Activated gamma-delta T cell treated with Interleukin-2 at 50 U/mL for 16 hours (primary cell): ENCODE measurements at places on chromosomes 1 and 21.

- no peak for DNase-seq
Measured at GRCh38 chr1:26727476-26727875, 31.7 kb downstream of the ARID1A start.

DNA sequence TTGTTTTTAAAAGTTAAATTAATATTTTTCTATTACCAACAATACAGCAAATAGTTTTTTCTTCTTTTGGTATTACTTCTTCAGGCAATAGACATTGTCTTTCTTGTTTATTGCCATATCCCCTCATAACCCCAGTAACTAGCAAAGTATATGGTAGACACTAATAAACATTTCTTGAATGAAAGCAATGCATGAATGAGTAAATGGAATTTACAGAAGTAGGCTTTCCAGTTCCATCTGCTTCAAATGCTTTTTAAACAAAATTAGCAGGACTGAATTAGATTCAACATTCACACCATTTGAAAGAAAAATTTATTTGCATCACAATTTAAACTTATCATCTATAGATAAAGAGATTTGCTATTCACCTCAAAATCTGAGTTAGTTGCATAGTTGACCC is 5.6 kb upstream of the DR1 start:
- DNase-seq = no peak

- no peak for DNase-seq
Measured at GRCh38 chr1:97506368-97506767, 414.5 kb downstream of the DPYD start.

GRCh38 chr1:155003766-155004351 is 1.3 kb downstream of the ZBTB7B start:
- DNase-seq = no peak

- DNase-seq = no peak
Measured at GRCh38 chr1:21761052-21761451, 21.9 kb downstream of the USP48 start.

DNA sequence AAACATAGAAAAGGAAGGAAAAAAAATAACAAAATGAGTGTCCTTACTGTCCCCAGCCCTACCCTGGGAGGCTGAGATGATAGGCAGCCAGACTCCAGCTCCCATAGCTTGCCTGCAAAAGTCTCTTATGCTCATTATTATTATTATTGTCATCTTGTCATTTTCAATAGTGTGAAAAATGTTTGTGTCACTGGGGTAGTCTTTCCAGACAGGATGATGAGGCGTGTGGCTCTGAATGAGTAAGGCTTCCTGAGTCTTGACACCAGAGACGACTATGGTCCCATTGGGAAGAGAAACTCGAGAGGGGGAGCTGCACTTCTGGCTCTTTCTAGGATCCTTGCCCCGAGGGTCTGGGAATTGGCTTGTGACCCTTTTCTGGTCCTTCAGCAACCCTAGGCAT is 1.1 kb upstream of the CYB561D1 start:
- DNase-seq = no peak

DNA sequence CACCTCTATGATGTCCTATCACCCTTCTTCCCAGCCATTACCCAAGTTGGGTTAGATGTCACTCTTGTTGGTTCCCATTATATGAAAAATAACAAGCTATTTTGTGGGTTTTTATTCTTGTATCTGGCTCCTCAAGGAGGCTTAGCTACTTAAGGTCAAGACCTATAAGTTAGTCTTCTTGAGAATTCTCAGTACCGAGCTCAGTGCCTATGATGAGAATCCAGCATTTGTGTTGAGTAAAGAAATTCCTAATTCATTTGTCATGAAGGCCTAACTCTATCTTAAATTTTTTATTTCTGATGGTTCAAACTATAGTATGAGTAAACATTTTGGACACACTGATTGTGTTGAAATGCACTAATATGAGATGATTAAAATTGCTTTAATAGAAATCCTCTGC is 15.9 kb downstream of the NUF2 start:
- no peak for DNase-seq

- no peak for DNase-seq
Measured at GRCh38 chr1:23868557-23869016, 497 bp upstream of the FUCA1 start.

DNA sequence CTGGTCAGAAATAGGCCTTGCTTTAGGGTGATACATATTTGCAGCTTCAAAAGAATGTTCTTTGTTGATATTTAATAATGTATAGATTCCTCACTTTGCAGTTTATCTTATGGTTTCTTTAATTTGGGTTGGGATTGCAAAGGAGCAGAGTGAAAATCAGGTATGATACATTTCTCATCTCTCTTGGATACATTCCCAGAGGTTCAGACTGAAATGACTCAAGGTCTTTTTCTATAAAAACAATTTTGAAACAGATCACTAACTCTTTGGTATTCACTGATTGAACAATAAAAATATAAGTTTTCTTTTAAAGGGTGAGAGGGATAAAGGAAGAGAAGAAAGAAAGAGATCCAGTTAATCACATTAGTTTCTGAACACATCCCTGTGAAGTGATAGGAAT is 606.5 kb upstream of the CAMK1G start:
- DNase-seq = no peak
